ENCODE measurements at places on chromosomes 2 and 18.

DNA sequence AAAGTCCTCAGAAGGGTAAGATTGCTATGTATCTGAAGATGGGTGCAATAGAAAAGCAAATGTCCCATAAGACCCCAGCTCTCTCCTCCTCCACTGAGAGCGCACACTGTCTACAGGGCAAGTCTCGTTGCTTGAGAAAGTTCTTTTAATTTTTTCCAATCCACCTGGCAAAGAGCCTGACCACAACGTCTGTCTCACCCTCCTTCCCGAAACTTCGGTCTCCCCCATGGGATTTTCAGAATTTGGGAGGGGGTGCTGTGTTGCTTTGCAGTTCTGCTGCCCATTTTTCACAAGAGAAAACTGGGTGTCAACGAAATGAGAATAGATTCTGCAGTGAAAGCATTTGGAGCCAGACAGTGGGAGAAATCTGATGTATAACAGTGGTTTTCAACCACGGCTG, 40.4 kb downstream of the SERTAD2 start:
- DNase-seq = no peak

GRCh38 chr2:73176881-73177644, 25.3 kb upstream of the NOTO start:
- DNase-seq = peak; percentile 96

GRCh38 chr18:78629426-78629825, 350.2 kb upstream of the SALL3 start:
- no peak for DNase-seq

GRCh38 chr2:168311261-168311910, 64.0 kb upstream of the STK39 start:
- DNase-seq = no peak

DNA sequence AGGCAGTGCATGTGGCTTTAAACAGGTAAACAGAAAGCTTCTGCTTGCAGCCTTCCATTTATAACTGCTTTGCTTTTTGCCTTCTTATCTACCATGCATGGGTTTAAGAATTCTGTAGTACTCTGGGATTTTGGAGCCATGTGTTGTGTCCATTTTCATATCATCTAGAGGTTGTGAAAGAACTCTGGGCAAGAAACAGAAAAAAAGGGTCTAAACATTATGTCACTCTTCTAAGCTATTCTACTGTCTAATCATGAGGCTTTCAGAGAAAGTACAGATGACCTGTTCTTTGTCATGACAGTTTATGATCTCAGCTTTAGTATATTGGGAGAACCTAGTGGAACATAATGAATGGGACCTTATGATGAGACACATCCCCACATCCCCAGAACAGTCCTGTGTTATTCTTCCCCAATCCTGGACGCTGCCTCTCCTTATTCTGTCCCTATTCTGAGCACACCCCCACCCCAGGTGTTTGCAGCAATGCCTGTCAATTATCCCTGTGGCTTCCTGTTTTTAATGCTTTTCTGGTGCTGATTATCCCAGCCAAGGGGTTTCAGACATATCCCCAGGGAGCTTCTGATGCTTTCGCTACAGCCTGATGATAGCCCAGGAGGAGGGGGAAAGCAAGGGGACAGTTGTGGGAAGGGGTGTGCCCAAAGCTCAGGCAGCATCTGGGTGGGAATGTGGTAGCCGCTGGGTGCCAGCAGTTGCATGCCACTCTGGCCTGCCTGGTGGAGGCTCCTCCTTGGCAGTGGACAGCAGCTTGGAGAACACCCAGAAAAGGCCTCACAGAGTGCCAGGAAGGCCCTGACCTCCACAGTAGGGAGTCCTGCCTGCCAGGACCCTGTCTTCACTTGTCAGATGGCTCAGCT, 169.5 kb upstream of the MAP3K20 start:
- no peak for DNase-seq

DNA sequence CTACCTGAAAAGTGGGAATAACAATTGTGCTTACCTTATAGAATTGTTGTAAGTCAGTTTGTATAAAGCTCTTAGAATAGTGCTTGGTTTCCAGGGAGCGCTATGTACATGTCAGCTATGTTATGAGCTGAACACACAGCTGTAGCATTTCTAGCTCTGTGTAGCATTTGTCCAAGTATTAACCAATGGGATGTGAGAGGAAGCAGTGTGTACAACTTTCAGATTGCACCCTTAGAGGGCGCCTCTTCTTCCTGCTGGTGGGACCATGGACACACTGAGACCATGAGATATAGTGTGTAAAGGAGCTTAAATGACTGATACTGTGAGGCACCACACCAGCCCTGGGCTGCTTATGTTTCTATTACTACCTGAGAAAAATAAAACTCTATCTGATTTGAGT, 380.2 kb downstream of the LNPK start:
- DNase-seq = no peak

GRCh38 chr18:47149457-47150028, 757 bp downstream of the HDHD2 start:
- DNase-seq = peak; percentile 63

DNA sequence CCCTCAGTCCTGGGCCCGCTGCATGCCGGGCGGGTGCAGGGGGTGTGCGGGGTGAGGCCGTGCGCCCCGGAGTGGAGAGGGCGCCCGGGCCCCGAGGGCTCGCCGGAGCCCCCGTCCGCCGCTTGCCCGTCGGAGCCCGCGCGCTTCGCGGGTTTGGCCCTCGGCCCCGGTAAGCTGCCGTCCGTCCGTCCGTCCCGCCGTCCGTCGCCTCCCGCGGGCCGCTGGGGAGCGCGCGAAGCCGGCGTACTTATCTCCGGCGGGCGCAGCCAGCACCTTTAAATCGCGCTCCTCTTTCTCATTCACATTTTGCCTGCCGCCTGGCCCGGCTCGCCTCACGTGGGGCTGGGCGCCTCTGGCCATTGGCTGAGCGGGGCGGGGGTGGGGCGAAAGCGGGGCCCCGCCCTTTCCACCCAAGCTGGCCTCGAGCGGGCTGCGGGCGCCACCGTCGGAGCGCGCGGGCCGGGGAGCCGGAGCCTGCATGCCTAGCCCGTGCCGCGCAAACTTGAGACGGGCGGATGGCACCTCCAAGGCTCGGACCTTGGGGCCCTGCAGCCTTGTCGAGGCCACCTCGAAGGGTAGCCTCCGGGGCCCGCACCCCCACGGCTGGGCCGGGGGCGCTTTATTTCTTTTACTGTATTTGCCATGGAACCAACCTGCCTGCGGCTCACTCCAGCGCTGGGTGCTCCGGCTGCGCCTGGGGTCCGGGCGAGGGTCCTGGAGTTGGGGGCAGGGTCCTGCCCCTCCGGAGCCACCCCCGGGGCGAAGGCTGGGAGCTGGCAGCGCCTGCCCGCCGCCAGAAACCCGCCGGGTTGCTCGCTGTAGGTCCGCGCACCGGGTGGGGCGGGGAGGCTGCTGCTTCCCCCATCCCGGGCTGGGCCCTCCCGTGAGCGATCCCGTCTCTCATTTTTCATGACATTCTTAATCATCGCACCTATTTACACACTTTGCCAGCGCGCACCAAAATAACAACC, at the start of gene GBX2:
Gene GBX2, minus strand, starts transcription at position 277 of the 971 bp plus-strand sequence. CDS start 415 bp downstream, outside the sequence.
- DNase-seq = no peak

- no peak for DNase-seq
Measured at GRCh38 chr18:29004921-29005320, 828.0 kb upstream of the CDH2 start.

DNA sequence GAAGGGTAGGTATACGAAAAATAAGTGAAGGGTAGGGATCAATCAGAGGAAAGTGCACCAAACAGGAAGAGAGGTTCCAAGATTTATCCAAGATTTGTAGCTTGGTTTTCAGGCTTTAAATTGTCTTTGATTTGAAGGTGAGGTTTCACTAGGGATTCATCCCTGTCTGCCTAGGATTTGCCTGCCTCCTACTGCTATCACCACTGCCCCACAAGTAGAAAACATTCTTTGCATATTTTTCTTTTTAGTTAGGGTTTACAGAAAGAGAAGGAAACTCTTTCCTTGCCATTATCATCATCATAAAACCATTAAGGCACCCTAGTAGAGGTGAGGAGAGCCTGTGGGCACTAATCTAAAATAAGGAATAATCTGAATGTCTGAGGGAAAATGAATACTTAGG, 45.8 kb upstream of the TANC1 start:
- no peak for DNase-seq

- DNase-seq = no peak
Measured at GRCh38 chr2:207847807-207848544, 78.3 kb upstream of the FZD5 start.

DNA sequence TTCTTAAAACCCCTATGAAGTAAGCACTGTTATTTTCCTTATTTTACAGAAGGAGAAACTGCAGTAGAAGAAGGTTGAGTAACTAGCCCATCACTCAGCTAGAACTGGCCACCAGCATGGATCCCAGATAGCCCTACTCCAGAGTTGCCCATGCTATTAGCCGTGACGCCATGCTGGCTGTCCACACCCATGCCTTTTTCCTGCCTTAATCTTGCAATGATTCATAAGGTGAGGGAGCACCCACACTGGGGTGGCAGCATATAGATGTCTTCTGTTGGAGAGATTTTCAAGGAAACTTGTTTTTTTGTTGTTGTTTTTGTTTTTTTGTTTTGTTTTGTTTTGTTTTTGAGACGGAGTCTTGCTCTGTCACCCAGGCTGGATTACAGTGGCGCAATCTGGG, 204.1 kb upstream of the HAAO start:
- DNase-seq = no peak

DNA sequence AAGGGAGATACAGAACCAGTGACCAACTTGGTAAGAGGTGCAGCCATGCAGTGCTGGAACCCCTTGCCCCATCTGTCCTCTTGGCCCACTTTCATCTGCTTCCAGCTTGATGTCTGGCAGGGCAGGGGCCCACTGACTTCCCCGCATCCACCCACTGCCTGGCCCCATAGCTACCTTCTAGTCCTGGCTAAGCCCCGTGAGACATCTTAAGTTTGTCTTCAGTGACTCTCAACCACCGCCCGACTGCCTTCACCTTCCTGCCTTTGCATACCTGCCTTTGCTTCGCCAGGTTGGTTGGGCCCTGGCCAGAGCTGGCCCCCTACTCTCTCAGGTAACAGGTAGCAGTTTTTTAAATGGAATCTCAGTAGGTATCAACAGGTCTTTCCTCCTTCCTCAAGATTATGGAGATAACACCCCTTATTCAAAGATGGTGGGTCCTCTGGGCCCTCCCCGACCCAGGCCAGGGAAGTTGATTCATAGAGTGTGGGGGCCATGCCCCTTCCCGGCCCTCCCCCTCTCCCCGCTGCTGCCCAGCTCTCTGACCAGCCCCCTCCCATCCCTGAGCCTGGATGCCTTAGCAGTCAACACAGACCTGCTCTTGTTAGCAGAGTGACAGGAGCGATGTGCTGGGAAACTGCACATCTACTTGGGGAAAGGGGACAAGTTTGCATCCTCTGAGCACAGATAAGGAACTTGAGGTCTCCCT, 2.8 kb downstream of the ARID5A start:
- no peak for DNase-seq

DNA sequence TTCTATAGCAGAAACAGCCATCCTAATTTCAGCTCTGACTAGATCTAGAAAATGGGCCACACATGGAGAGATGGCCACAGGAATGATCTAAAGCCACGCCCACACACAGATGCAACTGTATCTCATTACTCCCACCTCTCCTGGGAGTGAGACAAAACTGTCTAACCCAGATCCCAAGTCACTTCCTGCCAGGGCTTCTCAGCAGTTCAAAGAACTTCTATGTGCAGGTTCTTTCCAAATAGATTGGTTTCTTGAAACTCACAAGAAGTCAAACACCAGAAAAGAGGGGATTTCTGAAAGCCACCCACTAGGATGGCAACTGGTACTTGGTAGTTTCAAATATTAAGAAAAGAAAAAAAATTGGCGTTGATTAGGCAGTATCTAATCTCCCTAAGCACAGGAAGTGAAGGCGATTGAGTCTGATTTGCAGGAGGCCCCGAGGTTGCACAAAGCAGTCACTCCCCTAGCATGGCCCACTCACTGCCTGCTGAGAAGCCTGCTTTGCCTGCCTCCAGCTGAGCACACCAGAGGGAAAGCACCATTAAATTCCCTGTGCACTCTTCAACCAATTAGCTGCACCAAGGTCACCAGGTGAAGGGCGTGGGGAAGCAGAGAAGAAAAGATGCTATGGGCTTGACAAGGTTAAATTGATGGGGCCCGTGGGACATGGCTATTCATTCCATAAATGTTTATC, 51.1 kb downstream of the PAPOLG start:
- peak; percentile 72 for DNase-seq

DNA sequence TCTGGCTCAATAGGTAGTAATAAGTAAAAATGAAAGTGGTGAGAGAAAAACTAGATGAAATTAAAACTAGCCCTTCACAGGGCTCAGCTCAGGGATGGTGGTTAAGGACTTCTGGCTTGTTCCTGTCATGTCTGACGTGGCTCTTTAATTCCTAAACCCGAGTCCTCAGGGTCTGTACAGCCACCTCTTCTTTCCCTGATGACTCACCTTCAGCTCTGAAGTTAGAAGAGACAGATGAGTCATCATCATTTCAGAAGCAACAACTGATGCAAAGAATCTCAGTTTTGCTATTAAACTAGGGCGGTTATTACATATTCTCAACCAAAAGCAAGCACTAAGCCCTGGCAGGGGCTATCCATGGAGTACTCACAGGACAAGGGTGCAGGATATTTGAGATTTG, 24.0 kb upstream of the ITGB6 start:
- DNase-seq = peak; percentile 73

DNA sequence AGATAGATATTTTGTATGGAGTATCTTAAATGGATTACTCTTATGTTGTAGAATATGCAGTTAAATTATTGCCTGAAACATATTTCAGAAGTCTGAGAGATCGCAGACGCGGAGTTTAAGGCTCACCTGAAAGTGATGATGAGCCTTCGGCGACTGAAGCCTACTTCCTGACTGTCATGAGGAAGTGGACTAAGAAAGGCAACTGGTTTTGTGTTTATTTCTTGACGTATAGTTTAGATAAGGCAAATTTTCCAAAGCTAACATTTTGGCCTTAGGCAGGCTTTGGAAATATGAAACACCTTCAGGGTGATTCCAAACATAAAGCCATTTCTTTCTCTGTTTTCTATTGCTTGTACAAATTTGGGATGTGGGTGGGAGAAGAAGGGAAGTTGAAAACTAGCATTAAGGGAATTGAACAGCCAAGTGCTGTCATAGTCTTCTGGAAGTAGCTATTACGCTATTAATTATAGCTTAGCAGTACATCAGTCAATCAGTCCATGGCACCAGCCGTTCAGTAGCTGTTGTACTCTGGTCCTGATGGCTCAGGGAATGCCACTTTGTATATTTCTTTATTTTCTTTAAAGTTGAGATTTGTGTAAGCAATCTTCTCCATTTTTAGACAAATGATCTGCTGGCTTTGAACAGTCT, 1.5 kb downstream of the GRHL1 start:
- no peak for DNase-seq

GRCh38 chr2:121694398-121695170, 42.1 kb downstream of the NIFK start:
- no peak for DNase-seq
